ENCODE measurements at places on chromosomes 1 and 21.

DNA sequence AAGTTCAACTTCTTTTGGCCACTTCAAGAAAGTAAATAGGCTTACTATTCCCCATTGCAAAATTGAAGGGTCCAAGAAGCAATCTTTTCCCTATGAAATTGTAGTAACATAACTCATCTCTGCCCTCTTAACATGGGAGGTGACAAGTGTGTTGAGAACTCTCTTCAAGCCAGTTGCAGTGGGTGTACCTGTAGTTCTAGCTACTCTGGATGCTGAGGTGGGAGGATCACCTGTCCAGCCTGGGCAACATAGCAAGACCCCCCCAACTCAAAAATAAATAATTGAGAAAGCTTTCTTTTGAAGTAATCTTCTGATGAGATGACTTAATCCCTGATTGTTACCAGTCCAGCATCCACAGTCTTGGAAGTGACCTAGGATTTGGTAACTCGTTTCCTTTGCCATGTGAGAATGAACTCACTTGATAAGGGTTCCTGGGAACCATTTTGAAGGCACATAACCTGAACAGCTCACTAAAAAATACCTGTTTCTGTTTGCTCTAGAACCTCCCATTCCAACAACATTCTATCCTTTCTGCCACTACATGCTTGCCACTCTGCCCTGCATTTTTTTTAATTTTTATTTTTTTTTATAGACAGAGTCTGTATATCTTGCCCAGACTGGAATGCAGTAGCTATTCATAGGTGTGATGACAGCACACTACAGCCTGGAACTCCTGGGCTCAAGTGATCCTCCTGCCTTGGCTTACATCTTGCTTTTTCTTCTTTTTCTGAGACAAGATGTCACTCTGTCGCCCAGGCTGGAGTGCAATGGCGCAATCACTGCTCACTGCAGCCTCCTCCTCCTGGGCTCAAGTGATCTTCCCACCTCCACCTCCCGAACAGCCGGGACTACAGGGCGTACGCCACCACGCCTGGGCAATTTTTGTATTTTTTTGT lies 1.4 kb upstream of the IPO9 start:
- no peak for DNase-seq

- no peak for DNase-seq
Measured at GRCh38 chr1:56494306-56494705, 85.1 kb downstream of the PLPP3 start.

GRCh38 chr1:182340233-182341058 lies 51.1 kb downstream of the GLUL start:
- no peak for DNase-seq

GRCh38 chr1:50666849-50667248 lies 243.6 kb upstream of the DMRTA2 start:
- DNase-seq, result no peak

DNA sequence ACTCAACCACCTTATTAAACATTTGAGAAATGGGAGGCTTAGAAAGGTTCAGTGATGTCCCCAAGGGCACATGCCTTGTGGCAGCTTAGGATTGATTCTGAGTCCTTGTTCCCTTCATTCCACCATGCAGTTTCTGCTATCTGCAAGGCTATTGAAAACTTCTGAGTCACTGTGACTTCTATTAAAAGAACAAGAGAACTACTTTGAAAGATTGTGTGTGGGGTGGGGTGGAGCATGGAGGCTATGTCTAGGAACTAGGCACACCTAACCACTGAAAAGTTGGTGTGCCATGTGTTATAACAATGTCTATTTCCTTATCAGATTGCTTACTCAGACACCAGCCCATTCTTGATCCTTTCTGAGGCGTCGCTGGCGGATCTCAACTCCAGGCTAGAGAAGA lies 10.8 kb downstream of the MTARC1 start:
- no peak for DNase-seq

DNA sequence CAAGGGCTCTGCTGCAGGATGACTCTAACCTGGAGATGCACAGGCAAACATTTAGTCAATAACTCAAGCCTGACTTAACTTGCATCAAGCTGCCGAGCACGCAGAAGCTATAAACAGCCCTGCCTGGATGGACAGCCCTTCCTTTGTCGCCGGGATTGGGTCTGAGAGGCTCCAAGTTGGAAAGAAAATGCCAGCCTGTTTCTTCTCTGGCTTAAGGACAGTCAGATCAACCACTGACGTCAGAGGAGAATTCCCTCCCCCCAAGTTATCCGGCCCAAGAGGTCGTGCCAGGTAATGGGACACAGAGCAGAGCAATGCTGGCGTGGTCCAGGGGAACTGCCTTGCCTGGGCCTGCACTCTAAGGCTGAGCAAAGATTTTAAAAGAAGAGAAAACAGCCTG lies 27.1 kb upstream of the LRRC38 start:
- DNase-seq, result no peak

DNA sequence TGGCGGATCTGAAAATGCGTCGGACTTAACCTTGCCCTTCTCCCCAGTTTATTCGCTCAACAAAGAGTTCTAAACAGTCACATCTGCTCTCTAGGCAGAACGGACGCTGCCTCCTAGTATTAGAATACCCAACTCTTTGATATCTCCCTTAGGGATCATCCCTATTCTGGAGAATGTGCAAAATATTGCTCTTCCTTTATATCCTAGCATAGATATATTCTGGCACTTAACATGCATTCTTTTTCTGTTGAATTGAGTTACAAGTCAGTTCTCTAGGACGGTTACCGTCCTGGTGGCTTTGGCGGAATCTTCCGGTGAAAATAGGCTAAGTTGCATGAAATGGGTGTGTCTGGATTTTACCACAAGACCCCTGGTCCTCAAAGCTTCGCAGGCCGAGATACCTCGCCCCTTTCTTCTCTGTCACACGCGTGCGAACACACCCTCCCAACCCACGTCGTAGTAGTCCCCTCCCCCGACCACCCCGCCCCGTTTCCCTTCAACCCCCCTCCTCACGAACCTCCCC lies 501 bp upstream of the DNAJC6 start:
- DNase-seq, result no peak

DNA sequence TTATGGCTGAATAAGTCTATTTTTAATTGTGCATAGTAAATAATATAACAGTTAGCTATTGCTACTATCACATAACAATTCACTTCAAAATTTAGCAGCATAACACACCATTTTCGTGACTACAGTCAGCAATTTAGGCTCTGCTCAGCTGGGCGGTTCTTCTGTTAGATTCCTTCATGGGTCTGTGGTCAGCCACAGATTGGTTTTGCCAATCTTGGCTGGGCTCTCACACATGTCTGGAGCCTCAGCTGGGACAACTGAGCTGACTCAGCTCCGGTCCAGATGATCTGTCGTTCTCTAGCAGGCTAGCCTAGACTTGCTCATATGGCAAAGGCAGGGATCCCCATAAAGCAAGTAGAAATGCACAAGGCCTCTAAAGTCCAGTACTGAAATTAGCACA lies 15.1 kb upstream of the CDC42BPA start:
- peak; percentile 7 for DNase-seq

GRCh38 chr1:157830887-157831286 lies 10.7 kb downstream of the CD5L start:
- DNase-seq, result no peak

GRCh38 chr1:248140846-248141245 lies 4.1 kb upstream of the OR2M5 start:
- no peak for DNase-seq

GRCh38 chr1:203626910-203627246 lies 246 bp downstream of the ATP2B4 start:
- DNase-seq, result no peak

GRCh38 chr1:8396786-8397406 lies 79.0 kb downstream of the SLC45A1 start:
- DNase-seq, result peak; percentile 97
